SK-N-DZ (cell line): ENCODE measurements at places on chromosomes 3 and 15.

- DNase-seq, result no peak
Observed at GRCh38 chr3:144055604-144056003, 84.0 kb downstream of the DIPK2A start.

- no peak for DNase-seq
Observed at GRCh38 chr3:126380011-126380768, 14.5 kb upstream of the CFAP100 start.

DNA sequence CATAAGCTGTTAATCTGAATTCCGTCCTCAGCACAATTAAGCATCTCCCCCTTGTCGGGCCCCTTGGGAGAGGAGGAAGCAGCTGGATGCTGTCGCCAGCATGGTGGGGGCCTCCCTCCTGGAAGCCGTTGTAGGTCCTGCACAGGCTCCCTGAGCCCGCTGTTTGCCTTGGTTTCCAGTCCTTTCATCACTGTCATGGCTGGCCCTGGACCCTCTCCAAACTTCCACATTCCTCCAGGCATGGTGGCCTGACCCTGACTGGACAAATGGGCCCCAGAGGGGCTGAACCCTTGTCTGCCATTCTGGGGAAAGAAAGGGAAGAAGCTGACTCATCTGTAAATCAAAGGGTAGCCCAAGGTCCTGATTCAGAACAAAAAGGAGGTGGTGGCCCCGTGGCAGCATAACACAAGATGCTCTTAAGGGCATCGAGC, 300.5 kb upstream of the LRRFIP2 start:
- no peak for DNase-seq

DNA sequence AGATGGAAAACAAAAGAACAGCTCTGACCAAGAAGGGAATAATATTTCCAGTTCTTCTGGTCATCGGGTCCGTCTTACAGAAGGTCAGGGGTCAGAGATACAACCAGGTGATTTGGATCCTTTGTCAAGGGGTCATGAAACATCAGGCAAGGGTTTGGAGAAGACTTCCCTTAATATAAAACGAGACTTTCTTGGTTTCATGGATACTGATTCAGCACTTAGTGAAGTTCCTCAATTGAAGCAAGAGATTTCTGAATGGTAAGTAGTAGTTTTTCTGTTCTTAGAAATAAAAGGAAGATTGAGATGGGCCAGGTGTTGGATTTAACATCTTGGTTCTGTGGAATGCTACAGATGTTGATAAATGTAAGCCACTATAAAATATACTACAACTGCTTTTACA, 9.5 kb downstream of the MGA start:
- no peak for DNase-seq

DNA sequence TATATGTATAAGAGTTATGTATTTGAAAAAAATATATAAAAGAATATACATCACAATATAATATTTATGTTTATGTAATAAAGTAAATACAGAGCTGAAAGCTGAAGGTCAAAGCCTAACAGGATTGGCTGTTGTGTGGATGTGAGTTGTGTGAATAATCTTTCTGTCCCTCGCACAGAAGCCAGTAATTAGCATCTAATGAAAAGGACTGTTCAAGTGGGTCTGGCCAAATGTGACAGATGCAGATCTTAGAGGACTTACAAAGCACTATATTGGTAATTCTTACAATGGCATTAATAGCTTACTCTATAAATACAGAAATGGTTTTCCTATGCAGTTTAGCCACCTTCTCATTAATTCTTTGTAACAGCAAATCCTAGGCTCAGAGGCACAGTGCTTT, 2.4 kb downstream of the MKRN3 start:
- no peak for DNase-seq

DNA sequence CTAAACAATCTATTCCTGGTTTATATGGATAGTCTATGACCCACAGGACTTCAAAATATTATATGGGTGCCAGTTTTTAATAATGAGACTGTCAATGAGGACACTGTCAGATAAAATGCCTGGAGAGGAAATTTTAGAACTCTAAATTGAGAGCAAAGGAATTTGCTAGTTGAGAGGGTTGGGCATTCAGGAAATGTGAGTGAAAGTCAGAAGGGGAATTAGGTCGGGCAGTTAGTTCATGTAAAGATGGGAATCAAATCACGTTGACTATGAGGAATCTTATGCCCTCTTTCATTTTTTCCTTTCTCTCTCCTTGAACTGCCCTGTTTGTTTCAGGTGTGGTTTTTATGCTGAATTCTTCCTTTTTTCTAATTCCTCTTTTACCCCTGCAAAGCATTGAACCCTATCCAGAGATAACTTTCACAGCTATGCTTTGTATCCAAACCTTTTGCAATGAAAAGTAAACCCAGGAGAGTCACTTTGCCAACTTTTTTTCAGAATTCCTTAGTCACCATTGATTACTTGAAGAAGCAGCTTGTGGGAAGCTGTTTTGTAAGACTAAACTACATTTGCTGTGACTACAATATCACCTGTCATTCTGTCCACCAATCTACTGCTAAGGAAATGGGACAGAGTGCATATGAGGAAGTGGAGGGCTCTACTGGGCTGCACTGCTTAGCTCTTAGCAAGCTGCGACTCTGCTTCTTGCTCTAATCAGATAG, 27.8 kb downstream of the CHP1 start:
- no peak for DNase-seq

GRCh38 chr15:40995656-40996055, 42.4 kb downstream of the CHAC1 start:
- DNase-seq, result no peak

DNA sequence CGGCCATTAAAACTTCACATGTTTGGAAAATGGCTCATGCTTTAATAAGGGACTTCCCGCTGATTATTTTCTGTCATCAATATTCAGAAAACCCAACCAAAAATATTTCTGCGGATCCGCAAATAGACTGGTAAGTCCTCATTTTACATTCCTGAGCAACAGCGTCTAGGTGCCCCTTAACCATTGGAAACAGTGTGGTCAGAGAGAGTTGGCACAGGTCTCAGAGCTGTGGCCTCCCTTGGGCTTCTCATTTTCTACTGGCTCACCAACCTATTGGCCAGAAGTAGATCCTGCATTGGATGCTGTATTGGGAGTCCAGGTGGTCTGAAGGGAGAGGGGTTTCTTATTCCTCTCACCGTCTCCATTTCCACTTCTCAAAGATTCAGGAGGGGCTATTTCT, 348.1 kb upstream of the DCBLD2 start:
- no peak for DNase-seq

GRCh38 chr3:194395212-194395611, 3.9 kb downstream of the GP5 start:
- no peak for DNase-seq

DNA sequence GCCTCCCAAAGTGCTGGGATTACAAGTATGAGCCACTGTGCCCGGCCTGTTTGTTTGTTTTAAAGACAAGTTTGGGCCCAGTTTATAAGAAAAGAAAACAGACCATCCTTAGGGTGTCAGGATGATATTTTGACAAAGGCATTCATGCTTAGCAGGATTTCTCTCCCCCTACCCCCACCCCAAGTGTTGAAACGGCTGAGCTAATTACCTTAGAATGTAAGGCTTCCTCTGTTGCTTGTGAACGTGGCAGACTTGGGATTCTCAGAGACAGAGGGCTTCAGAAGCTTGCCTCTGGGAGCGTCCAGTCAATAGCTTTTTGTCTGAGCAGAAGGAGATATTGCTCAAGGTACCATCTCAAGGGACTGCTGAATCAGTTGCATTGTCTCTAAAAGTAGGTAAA, 24.0 kb downstream of the FLNB start:
- DNase-seq, result no peak

GRCh38 chr3:188137051-188137450, 16.9 kb upstream of the LPP start:
- peak; percentile 32 for DNase-seq

- no peak for DNase-seq
Observed at GRCh38 chr15:42102646-42103235, 8.4 kb upstream of the PLA2G4D start.

DNA sequence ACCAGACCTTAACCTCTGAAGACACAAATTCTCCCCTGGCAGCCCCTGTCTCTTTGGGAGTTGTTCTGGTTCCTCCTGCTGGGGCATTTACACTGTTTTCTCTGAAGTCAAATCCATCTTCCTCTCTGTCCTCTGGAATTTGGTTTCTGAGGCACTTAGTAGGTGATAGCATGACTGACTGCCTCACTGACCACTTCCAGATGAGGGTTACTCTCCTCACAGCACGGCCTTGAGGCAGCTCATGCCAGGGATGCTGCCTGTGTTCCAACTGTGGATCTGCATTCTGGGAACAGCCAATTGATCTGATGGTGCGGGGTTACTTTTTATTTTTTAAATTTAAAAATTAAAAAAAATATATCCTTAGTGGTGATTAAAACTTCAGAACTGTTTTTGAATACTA, 140.9 kb upstream of the ROPN1 start:
- DNase-seq, result no peak

- no peak for DNase-seq
Observed at GRCh38 chr3:105774444-105775180, 94.2 kb downstream of the CBLB start.

DNA sequence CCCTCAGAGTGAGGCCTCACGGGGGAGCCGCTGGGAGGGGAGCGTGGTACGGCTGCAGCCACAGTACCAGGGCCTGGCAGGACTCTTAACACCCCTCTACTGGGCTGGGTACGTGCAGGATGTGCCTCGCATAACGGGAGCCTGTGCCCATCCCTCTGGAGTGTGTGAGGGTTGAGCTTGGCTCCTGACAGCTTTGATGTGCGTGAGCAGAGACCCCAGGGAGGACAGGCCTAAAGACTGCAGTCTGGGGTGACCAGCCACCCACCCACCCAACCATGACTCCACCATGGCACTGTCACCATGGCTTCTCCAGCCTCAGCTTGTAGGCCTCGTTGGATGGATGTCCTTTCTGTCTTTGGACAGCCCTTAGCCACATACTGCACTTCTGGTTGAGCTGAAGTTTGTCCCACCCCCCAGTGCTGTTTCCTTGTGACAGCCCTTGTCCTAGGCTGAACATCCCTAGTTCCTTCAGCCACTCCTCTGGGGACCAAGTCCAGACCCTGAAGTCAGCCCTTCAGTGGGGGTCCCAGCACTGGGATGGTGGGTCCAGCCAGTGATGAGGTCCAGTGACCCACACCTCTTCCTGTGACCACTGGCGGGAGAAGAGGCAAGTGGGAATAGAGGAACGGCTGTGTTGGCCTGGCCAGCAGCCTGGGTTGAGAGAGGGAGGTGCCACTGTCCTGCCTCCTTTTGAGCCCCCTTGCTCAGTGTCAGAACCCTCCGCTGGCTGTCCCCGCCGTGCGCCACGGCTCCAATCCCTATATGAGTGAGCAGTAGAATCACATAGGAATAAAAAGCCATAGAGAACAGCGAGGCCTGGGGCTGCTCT, 6.1 kb downstream of the GLYCTK start:
- DNase-seq, result no peak

DNA sequence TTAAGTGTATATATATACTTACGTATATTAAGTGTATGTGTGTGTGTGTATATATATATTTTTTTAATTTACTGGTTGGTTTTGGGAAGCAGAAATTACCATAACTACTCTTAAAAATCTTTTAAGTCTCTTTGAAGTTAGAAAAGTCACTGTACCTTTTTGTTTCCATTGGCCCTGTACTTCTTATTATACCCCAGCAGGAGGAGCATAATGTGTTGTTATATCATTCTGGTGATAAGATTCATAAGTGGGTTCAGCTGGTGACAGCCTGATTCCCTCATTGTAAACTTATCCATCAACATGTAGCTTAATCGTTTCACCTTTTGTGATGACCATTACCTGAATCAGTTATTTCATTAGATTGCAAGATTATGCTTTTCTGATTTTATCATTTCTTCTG, 30.8 kb downstream of the MLH1 start:
- DNase-seq, result no peak

DNA sequence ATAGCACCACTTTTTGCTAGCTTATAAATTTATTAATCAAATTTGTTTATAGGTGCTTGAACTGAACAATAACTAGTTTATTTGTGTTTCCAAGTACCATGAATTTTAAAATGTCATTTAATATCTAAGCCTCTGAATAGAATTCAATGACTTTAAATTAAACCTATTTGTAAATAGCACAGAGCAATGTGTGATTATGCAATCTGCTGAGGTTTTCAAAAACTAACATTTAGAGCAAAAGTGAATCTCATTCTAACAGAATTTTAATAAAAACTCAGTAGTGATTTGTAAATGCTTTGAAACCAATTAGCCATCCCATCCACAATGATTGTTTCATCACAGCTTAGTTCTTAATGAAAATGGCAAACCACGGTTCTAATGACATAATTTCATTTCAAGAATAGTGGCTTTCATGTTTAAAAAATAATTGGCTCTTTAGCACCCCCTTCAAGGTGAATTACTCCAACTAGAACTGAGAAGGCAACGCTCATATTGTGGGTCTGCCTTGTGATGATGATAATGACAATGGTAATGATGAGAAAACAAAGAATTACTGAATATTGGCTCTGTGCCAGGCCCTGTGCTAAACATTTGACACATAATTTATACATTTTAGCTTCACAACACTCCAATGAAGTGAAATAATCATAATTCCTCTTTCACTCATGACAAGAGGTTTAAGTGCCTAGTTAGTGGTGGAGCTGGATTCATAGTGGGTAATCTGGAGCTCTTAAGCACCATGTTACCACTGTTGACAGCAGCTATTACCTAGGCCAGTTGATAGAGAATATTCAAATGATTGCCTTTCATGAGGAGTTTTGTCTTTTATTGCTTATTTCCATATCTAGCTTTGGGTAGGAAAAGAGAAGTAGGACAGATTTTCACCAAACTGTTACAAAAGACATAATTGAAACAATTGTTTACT, 145.7 kb downstream of the RBMS3 start:
- DNase-seq, result no peak

GRCh38 chr3:63800097-63800496, 19.0 kb upstream of the C3orf49 start:
- no peak for DNase-seq

DNA sequence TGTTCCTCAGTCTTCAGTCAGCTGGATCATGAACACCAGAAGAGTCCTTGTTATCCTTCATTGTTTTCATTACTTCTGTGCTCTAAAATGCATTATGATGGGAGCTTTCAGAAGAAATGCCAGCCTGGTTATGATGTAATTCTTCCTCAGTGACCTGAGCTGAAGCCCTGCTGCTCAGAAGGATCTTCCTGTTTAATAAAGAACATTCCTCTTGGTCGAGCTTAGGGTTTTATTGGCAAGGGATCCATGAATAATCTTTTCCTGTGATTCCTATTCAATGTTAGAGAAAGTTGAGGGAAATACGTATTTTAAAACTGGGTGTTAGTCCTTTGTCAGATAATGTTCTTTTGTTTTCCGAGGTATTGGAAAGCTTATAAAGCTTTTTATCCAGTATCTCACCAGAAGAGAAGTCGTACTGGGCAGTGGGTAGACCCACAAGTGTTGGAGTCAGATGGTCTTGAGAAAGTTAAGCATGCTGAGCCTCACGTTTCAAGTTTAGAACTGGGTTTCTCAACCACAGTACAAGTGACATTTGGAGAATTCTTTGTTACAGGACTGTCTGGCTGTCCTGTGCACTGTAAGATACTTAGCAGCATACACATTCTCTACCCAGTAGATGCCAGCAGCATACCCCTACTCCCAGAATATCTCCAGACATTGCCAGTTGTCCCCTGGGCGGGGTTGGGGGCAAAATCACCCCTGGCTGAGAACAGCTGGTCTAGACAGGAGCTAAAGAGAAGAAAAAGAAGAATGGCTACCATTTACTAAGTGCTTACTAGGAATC, 212.3 kb upstream of the BHLHE40 start:
- no peak for DNase-seq

GRCh38 chr3:105829871-105830622, 38.8 kb downstream of the CBLB start:
- DNase-seq, result no peak
